ENCODE measurements at places on chromosomes 2 and 18.

- no peak for DNase-seq
Measured at GRCh38 chr2:58568901-58569300, 327.8 kb upstream of the FANCL start.

DNA sequence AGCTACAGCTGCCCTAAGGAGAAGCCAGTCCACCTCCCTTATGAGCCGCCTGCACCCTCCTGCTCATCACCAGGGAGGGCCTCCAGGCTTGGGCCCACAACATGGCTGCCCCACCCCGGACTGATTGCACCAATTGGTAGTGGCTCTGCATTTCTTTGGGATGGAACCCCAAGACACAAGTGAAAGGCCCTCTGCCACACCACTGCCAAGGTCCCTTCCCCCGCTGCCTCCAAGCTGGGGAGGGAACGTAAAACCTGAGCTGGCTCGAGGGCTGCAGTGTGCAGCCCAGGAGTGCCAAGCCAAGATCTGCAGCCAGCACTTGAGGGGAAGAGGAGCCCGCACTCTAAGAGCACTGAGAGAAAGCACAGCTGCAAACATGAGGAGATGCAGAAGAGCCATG is 97.3 kb downstream of the EFEMP1 start:
- no peak for DNase-seq

GRCh38 chr2:219631904-219632759 is 4.7 kb downstream of the SLC4A3 start:
- peak; percentile 8 for DNase-seq

- no peak for DNase-seq
Measured at GRCh38 chr18:4641771-4642368, 186.8 kb upstream of the DLGAP1 start.

DNA sequence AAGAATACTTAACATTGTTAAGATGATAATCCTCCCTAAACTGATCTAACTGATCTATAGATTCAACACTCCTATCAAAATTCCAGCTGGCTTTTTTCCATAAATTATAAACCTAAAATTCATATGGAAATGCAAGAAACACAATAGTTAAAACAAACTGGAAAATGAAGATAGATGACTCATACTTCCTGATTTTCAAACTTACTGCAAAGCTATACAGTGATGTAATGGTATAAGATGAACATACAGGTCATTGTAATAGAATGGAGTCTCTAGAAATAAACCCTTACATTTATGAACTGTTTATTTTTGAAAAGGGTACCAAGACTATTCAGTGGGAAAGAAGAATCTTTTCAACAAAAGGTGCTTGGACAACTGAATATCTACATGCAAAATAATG is 32.3 kb downstream of the UBXN4 start:
- DNase-seq, result no peak

DNA sequence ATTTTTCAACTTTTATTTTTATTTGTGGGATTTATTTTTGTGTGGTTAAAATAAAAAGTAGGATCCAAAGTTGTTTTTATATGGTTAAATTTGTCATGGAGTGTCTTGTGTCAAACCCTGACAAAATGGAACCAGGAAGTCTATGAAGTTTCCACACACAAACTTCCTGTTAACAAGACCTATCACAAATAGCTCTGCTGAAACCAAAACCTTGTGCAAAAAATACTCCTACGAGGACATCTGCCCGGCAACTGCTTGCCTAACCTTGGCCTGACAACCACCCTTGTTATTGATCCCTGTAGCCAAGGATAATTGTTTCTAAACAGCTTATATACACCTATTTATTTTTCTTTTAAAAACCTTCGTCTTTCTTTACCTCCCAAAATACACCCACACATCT is 389.6 kb downstream of the TRIB2 start:
- DNase-seq, result no peak

DNA sequence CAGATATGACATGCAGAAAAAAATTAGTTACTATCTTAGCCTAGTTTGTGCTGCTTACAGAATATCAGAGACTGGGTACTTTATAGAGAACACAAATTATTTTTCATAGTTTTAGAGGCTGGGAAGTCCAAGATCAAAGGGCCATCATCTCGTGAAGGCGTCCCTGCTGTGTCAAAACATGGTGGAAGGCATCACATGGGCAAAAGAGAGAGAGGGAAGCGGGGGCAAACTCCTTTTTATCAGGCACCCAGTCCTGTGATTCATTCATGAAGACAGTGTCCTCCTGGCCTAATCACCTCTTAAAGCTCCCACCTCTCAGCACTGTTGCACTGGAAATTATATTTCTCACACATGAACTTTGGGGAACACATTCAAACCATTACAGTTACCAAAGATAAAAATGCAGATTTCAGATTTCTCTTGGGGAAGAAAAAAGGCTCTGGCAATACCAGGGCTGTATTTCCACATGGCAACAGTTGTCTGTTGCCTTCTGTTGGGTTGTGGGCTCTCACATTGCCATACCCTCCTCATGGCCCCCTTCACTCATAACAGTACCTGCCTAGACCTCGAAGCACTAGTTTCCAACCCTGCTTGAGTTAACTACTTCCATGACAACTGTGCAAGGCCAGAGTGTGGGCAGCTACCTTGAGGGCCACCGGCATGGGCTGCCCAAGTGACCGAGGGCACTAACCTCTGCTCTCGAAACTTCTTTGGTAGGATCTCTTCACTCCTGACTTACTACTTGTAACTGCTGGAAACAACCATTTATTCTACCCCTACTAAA is 2.7 kb upstream of the ACTR3 start:
- DNase-seq, result no peak

- no peak for DNase-seq
Measured at GRCh38 chr2:201280191-201281040, 20.1 kb downstream of the CASP8 start.

- DNase-seq, result no peak
Measured at GRCh38 chr2:130370490-130370889, 14.6 kb downstream of the PTPN18 start.

- no peak for DNase-seq
Measured at GRCh38 chr2:86338778-86339295, 1.4 kb upstream of the REEP1 start.

- no peak for DNase-seq
Measured at GRCh38 chr18:77701977-77702376, 452.3 kb downstream of the GALR1 start.

DNA sequence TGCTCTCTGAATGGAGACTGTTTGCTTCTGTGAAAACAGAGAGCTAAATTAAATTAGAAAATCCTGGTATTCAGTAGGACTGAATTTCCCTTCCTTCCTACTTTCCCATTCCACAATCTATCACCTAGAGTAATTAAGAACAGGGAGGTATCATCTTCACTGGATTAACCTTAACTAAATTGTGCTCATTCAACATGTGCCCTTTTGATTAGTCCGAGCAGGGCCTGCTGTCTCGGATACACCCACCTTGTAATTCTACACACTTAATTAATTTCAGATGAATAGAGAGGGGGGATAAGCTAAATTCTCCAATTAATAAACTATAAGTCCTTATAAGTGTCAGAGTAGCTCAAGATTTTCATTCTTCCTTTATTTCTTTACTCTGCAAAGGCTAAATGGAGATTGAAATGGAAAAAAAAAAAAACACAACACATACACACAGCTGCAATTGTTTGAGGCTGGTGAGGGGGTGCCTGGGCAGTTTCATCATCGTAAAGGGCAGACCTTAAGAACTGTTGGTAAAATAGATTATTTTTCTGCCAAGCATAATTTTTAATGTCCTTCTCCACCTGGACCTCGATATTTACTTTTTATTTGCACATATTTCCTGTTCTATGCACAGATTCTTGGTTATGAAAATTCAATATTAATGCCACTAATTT is 157.1 kb upstream of the SIX2 start:
- no peak for DNase-seq

- DNase-seq, result no peak
Measured at GRCh38 chr18:79876497-79876896, 75.0 kb downstream of the SLC66A2 start.

GRCh38 chr2:96608469-96609455 is 29.4 kb downstream of the KANSL3 start:
- DNase-seq, result no peak

- no peak for DNase-seq
Measured at GRCh38 chr2:150663143-150663542, 175.7 kb upstream of the RND3 start.

DNA sequence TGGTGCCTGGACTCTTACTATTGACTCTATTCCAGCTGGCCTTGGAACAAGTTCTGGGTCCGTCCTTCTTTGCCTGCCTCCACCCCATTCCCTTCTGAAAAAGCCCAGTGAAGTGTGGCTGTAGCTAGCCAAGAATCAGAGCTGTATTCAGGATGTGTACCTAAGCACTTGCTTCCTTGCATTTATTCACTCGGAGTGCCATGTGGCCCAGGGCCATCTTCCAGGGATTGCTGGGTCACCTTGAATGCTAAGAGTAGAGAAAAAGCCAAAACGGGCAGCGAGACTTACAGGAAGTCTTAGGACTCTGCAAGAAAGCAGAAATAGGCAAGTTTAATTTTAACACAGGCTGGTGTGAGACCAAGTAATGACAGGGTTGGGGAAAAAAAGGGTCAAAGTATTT is 4.1 kb downstream of the ITGA6 start:
- no peak for DNase-seq

Data from WTC11 (cell line).